Right renal pelvis (tissue), 4 donors: ENCODE measurements at places on chromosomes 3 and 15.

GRCh38 chr3:7733933-7734332 lies 767.7 kb upstream of the LMCD1 start:
- no peak for DNase-seq

DNA sequence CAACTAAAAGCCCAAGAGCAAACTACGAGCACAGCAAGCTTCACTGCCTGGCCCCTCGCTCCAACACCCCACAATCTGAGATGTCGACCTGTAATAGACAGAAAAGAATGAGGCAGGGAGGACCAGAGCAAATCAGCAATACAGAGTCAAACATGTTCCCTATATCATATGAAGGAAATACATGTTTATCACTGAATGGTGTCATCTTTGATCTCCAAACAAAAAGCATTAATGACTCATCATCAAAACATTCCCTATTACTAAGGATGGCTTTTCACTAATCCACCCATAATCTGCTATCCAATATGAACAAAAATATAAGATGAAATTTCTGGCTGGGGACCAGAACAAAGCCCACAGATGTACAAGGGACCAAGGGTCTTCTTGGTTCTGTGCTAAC lies 34.7 kb downstream of the MYO5A start:
- no peak for DNase-seq

GRCh38 chr3:24278543-24278942 lies 216.1 kb downstream of the THRB start:
- no peak for DNase-seq

DNA sequence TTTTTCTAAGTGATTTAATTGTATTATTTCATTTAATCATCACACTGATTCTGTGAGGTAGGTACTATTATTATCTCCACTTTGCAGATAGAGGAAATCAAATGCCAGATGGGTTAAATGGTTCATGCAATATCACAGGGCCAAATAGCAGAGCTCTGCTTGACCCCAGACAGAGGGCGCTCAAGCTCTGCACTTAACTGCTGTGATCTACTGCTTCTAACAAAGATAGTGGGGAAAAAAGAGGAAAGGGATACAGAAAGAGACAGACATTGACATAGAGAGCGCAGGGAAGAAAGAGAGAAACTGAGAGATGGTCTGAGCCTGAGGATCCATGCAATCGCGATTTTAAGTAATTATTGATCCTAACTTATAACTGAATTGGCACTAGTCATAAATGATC lies 279.1 kb upstream of the THRB start:
- DNase-seq: peak; percentile 63

DNA sequence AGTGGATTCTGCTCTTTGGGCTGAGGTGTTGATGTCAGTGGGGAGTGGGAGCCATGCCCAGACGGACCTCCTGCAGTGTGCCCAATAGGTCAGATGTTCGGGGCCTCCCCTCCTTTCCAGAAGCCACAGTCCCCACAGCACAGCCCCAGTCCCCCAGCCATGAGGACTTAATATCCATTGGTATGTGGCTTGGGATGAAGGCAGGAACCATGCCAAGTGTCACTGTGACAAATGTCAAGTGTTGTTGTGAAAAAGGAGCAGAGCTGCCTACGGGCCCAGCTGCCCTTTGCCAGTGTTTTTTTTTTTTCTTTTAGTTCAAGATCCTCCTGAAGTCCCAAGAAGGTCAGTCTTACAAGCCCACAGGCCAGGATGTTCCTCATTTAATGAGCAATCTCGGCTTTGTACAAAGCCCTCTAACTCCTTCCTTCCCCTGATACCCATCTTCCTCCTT lies 12.2 kb downstream of the SEMA3G start:
- DNase-seq: no peak

GRCh38 chr15:41917767-41918430 lies 24.0 kb upstream of the SPTBN5 start:
- DNase-seq: no peak

- no peak for DNase-seq
These were observed 730 bp downstream of the HIGD1A start for GRCh38 chr3:42803414-42804105.

- DNase-seq: no peak
These were observed 71.6 kb downstream of the LIPC start for GRCh38 chr15:58503139-58504027.

- DNase-seq: no peak
These were observed 142.5 kb downstream of the FILIP1L start for GRCh38 chr3:99971761-99972160.

- DNase-seq: no peak
These were observed 18.7 kb upstream of the KPNA1 start for GRCh38 chr3:122533480-122533879.

DNA sequence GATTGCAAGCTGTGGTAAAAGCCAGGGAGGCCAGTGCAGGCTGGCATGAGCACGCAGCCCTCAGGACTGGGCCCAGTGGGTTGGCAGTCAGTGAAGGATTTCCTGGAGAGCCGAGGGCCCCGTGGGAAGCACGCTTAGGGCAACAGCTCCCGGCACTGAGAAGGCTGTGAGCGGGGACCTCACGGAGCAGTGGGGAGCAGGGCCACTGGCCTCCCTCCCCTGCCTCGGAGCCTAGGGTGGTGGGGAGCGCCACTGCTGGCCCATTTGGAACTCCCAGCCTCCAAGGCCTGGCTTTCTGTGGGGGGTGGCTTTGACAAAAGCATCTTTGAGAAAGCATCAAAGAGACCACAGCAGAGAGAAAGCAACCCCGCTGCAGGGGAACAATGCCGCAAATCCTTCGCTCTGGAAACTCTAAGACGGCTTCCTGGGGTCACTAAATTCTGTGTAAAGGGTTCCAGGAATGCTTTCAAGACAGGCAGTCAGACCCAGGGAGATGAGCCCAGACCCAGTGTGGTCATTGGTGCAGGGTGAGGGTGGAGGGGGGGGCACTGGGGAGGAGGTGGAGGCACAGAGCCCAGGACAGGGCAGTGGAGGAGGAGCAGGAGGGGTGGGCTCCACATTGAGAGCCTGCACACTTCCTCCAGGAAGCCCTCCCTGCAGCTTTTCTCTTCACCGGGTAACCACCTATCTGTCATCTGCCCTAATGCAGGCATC lies 9.5 kb upstream of the APBA2 start:
- no peak for DNase-seq

DNA sequence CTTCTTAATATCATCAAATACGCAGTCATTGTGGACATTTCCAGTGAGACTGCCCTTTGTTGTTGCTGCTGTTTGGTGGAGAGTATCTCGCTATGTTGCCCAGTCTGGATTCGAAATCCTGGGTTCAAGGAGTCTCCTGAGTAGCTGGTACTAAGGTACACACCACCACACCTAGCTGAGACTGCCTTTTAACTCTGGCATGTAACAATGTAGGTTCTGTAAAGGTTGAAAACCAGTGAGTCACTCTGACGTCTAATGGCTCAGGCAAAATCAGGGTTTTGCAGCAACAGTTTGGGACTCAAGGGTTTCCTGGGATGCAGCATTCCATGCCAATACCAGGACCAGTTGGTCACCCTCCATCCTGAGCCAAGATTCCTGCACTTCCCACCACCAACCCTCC lies 52.2 kb downstream of the AQP9 start:
- DNase-seq: no peak

DNA sequence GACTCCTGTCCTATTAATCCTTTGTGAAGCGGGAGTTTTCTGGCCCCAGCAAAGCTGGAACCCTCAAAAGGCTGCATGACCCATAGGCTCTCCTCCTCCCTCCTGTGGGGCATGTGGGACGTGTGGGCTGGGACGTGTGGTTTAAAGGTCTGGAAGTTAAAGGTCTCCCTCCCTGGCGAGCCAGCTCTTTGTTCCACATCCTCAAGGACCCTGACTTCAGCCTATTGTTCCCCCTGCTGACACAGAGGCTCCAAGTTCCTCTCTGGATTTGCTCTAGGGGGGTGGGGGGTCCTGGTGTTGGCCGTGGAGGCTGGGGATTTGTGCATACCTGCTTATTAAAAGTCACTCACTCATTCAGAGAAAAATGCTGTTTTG lies 44.2 kb downstream of the SMAD6 start:
- no peak for DNase-seq

- DNase-seq: no peak
These were observed 47.4 kb downstream of the TJP1 start for GRCh38 chr15:29774900-29775299.

DNA sequence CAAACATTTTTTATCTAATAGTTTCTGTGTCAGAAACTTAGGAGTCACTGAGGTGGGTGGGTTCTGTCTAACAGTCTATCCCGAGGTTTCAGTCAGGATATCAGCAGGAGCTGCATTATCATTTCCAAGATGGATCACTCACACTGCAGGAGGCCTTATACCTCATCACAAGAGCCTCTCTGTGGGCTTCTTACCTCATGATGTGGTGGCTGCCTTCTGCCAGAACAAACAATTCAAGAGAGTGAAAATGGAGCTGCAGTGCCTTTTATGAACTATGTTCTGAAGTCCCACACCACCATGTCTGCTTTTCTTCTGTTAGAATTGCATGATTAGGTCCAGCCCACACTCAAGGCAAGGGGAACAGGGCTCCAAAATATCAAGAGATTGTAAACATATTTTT lies 27.9 kb downstream of the RFX7 start:
- DNase-seq: no peak

DNA sequence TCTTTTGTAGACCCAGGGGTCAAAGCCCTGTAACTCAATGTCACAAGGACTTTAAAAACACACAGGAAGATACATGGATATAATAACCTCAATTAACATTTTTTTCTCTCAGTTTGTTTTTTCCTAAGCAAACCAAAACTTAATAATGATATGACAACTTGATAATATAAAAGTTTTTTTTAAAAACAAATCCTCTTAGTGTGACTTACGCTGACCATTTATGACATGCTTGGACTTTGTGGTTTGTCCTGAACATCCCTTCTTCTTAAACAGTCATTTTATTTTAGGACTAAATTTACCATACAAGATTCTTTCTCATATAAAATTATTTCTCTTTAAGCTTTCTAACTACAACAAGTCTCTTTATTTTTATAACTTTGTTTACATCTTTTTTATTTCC lies 25.4 kb upstream of the FAM3D start:
- DNase-seq: no peak

GRCh38 chr15:38427380-38427779 lies 26.5 kb upstream of the FAM98B start:
- DNase-seq: no peak

- DNase-seq: no peak
These were observed 153.8 kb upstream of the AZI2 start for GRCh38 chr3:28502397-28502937.

GRCh38 chr3:51385621-51386091 lies 565 bp downstream of the MANF start:
- no peak for DNase-seq

DNA sequence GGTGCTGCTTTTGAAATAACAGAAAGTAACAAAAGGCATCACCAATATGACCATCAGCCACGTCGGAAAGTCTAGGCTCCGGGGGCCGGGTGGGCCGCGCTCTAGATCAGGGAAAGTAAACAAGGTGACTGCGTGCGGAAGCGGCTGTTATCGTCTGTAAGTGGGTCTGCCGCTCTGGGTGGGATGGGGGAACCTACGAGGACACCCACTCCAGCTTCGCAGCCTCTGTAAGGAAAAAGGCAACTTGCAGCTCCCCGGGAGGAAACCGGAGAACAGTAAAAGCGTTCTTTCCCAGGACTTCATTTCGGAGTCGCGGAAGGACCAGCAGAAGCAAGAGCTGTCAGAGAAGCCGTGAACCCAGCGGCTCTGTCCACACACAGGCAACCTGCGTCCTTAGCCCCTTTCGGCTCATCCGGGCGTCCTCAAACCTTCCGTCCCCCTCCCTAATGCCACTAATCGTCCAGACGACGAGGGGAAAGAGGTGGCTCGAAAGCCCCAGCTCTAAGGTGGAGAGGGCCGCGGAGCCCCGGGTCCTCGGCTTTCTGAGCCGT lies 461 bp downstream of the XRN1 start:
- peak; percentile 29 for DNase-seq

DNA sequence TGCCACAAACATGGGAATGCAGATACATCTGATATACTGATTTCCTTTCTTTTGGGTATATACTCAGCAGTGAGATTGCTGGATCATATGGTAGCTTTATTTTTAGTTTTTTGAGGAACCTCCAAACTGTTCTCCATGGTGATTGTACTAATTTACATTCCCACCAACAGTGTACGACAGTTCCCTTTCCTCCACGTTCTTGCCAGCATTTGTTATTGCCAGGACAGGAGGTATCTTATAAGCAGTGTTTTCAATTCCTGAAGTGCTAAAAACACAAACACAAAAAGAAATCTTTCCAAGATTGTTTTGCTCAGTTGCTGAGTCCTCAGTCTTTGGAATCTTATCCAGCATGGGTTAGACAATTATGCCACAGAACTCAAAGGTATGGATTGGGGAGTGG lies 13.5 kb downstream of the GTF2E1 start:
- no peak for DNase-seq

DNA sequence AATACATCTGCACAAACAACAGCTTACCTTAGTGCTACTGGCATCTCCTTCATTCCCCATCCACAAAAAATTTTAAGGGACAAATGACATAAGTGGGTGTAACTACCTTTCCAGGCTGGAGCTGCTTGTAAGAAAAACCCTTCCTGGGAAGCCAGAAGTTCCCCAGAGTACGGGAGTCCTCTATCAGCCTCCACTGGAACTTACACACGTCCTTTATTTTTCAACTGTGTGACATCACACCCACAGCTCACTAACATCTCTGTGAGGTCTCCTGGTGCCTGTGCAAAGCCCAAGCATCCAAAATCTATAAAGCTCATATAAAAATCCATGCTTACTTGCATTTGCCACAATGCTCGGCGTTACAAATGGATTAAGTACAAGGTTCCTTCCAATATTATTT lies 27.6 kb downstream of the LRIG1 start:
- DNase-seq: no peak

DNA sequence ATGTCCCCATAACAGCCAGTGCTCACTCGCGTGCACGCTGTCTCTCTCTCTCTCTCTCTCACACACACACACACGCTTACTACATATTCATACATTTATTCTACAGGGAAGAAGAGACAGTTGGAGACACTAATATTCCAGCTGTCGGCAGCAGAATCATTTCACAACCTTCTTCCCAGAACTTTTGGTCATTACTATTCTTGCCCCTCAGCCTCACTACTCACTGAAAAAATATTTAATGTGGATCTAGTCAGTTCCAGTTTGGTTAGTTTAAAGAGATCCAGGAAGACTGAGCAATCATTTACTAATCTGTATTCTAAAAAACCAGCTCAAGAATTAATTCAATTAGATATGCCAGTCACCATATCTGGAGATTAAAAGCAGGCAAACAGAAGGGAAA lies 394.9 kb downstream of the PTPRG start:
- no peak for DNase-seq

DNA sequence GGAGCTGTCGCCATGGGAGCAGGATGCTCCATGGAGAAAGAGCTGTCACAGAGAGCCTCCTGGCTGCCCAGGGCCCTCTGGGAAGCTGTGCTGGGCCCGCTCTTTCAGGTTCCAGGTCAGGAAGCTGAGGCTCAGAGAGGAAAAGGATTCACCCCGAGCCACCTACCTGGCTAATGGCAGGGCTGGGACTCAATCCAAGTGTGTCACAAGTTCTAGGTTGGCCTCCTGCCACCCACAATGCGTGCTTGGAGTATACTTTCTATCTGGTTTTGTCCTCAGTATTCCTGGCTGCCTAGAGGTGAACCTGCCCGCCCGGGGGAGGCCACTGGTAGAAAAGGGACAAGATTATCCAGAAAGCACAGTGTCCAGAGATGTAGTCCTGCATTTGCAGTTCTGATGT lies 23.6 kb downstream of the FAH start:
- DNase-seq: no peak
